Activated naive CD4-positive, alpha-beta T cell treated with Interleukin-2 at 50 U/mL for 16 hours (primary cell): ENCODE measurements at places on chromosomes 3 and 15.

DNA sequence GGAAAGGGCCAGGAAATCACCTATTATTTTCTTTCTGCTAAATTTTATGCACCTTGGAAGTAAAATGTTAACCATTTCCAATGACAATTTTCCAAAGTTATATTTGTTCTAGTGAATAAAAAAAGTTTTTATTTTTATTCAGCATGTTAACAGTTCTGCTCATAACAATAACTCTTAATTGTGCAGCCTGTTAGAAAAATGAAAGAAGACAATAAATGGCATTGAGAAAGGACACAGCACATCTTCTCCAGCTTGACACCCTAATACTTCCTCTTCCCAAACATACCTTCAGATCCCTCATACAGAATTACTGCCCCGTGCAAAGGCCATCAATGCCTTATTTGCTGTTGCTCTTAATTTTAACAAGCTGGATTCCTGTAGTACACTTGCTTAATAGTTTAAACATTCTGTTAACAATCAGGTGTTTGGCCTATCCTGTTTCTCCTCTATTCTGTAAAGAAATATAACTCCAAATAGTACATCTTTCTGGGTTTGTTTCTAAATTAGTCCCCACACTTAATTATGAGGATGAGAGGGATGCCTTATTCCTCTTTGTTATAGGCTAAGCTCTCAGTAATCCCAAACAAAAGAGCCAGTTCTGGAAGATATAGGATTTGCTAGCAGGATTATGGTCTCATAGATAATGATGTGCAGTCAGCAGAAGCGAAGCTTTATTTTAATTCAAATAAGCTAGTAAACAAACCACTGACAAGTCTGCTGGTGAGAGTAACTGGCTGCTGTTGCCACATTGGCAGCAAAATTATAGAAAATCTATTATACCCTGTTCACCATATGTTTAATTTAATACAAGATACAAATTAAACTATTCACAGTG, 19.2 kb upstream of the SOX2 start:
- DNase-seq, result no peak

DNA sequence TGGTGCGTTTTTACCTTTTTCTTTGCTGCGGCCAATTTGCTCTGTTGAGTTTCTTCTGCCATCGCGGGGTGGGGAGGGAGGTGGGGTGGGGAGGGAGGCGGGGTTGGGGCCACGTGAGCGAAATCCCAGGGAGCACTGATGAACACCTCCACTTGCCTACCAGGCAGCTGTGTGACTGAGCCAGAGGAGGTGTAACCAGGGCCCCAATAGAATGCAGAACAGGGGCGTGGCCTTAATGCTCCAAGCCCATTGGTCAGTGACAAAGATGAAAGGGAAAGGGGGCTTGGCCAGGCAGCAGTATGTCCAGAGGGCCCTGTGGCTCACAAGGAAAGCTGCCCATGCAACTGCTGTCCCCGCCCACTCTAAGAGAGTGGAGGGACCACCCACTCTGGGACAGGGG, 21.4 kb upstream of the OR4F6 start:
- DNase-seq, result no peak

GRCh38 chr3:151709847-151710246, 23.9 kb upstream of the AADACL2 start:
- no peak for DNase-seq

DNA sequence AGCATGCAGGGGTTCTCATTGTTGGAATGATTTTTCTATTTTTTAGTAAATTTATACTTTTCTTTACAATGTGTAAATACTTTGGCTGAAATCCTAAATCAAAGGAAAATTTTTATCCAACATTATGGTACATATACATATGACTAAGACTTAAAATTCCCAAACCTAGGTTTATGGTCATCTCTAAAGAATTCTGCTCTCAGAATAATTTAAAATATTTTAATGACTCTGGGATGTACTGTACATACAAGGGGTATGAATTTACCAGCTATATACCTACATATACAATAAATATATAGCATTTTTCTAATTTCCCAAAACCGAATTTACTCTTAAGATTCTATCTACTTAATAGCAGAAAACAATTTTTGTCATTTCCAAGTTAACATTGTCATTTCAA, 137.9 kb upstream of the POU1F1 start:
- no peak for DNase-seq

DNA sequence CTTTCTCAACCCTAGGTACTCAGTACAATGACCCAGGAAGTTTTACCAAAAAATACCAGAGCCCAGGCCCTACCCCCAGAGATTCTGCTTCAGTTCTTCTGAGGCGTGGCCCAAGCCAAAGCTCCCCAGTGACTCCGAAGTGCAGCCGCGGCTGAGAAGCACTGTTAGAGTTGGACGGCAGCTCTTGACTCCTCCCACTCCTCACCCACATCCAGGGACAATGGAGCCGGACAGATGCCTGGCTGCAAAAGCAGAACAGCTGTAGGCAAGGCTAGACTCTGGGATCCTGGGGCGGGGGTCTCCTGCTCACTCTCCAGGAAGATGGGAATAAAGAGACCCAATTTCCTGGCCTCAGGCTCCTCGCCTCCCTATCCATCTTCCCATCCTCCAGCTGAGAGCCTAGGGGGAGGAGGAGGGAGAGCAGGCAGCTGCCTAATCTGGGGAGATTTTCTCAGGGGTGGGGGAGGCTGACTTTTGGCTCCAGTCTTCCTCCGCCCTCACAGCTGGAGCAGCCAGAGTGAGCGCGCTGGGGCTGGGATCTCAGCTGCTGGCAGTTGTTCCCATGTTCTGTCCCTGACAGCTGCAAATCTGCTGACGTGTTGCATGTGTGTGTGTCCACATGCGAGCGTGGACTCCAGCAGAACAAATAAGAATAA, 223.8 kb downstream of the OPA1 start:
- no peak for DNase-seq

GRCh38 chr3:56788521-56788920, 13.2 kb downstream of the ARHGEF3 start:
- peak; percentile 21 for DNase-seq

DNA sequence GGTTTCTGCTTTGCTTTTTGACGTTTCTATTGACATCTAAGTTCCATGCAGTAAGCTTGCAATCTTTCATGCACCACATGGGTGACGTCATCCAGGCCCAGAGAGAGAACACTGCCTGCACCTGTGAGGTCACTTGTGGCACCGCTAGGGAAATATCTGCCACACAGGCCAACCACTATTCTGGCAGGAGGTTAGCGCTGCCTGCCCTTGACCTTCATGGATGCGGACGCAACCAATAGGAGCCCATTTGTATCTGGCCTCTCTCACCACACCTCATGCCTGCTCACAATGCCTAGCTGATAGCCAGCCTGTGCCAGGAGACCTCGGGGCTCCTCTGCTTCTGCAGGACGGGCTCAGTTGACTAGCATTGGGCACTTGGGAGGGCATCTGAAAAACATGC, 55.8 kb upstream of the PRR23E start:
- DNase-seq, result no peak

DNA sequence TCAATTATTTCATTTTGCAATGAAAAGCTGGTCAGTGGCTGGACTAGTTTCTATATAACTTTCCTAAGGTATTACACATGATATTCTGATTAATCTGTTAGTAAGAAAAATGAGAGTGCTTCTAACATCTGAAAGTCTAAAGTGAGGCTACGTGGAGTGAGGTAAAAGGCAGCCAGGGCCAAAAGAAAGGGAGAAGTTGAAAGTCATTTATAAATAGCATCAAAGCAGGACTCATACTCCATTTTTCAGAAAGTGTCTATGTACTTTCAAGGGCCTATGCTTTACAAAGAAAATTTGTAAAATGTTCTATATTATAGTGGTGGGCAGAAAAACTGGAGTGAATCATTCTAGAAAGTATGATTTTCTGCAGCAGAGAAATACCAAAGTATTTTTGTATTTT, 80.0 kb downstream of the CSNK1G1 start:
- no peak for DNase-seq
